T-helper 1 cell (primary cell): ENCODE measurements at places on chromosomes 4 and X.

DNA sequence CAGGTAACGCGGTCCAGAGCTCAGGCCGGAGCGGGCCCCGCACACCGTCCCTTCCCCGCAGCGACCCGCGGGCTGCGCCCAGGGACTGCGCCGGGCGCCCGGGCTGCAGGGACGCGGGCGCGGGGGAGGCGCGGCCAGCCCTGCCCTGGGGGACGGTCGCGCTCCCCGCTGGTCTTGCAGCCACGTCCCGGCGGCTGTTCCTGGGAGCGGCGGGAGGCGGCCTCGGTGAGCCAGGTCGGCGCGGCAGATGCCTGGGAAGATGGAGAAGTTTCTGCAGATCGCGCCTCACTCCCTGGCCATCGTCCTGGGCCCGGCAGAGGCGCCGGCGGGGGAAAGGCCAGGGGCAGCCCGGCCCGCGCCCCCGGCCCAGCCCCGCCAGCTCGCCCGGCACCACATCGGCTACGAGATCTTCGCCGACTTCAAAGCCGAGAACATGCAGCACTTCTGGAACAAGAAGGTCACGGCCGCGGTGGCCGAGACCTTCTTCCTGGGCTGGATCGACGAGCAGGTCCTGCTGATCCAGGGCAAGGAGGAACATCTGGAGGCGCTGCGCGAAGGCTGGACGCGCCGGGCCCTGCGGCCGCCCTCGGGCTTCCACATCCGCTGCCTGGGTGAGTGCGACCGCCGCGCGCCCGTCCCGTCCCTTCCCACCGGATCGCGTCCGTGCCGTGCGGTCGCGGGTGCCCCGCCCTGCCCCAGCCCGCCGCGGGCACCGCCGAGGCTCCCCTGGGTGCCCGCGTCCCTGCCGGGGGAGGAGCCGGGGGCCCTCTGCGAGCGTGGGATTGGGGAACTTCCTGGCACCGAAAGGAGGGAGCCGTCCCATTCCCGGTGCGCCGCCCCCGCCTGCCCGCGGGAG lies 107.4 kb upstream of the STOX2 start:
- DNase-seq = no peak

DNA sequence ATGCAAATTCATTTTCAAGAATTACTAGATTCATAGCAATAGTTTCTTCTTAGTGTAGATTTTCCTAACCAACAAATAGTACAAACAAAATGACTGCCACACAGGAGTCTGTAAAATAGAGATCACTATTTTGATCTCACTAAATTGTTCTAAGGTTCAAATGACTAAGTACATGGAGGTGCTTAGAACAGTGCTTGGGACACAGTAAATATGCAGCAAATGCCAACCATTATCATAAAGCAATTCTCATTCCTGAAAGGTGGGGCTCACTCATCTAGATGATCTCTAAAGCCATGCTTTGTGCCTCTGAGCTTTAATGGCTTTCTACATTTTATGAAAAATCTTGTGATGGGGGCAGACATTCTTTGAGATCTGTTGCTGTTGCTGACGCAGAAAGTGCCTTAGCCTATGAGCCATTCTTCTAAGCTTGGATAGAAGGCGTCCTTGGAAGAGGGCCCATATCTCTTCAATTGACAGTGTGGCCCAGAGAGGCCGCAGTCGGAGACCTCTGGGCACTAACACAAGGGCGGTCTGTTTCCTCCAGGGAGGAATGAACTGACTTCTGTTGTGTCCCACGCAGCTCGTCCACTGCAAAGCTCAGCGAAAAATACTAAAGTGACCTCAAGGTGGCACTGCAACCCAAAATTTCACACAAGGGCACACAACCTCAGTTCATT lies 23.5 kb downstream of the TLR10 start:
- peak; percentile 55 for DNase-seq

GRCh38 chr4:46445710-46446314 lies 55.9 kb upstream of the GABRA2 start:
- DNase-seq = no peak

- no peak for DNase-seq
Measured at GRCh38 chrX:110509755-110510532, 151.3 kb downstream of the RTL9 start.

DNA sequence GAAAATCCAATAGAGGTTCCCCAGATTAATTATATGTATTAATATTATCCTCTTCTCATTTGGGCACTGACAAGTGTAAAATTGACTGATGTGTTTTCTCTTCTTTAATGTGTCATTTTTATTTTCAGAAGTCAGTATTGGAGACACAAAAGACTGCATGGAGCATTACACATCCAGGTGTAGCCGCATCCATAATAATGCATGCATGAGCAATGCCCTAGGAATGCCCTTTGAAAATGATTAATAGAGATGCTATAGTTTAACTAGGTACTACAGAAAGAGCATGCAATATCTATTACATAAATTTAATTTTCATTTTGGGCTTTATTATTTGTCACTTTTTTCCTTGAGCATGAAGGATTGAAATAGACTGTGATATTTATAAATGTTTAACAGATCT lies 509.9 kb downstream of the SPOCK3 start:
- DNase-seq = no peak

DNA sequence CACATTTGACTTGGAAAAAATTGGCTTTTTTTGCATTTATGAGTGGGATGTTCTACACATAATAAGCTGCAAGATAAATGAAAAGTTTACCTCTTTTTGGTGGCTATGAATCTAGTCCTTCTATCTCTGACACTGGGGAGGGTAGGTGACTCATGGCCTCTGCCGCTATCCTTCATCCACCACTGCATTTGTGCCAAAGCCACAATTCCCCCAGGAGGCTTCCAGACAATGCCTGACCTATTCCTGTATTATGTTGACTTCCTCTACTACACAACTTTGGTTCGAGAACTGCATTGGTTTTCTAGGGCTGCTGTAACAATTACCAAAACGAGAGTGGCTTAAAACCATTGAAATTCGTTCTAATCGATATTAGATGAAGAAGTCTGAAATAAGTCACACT lies 245.6 kb downstream of the TRAM1L1 start:
- no peak for DNase-seq

DNA sequence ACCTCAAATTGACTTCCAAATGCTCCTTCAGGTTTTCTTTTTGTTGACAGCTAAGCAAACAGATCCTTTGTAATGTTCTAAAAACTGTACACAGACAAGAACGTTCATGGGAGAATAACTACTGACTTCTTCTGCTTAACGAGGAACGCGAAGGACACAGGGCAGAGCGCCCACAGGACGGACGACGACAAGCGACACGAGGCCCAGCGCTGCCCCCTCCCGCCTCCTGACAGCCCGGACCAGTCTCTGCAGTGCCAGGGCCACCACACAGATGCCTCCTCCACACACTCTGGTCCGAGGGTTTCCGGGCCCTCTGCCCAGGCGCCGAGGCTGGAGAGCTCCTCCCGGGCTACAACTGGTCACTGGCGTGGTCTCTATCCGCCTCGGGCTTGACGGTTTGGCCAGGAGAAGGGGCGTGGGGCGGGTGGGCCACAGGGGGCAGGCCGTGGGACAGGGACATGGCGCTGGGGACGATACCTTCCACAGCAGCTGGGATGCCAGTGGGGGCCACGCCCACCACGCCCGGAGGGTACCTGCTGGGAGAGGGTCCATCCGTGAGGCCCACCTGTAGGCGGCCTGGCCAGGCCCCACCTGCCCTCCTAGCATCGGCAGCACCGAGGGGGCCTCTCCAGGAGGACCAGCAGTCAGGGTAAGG lies 36.9 kb downstream of the CTBP1 start:
- DNase-seq = no peak
